ENCODE measurements at places on chromosomes 12 and 14. TPM values are rescaled to one million over a fixed set of nuclear protein-coding genes. Genes with fewer than 3 reads are reported as not detected.

DNA sequence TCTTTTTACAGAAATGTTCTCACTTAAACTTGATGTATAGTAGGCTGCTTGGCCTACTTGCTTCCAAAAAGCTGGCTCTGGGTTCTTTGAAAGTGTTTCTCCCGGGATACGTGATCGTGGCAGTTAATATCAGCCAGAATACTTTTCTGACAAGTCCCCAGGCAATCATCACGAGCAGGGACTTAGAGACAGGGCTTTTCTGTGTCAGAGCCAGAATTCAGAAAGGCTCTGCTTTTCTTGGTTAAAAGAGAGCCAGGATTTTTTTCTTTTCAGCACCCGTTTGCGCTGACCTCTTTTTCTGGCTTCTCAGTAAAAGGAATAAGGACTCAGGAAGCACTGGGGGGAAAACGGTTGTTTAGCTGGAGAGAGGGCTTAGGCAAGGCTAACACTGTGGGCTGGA lies 57.8 kb upstream of the ARHGAP5 start:
- H3K4me1 ChIP-seq, result no peaks in the 10 kb centered on the region
- no peak overlapping the region for H3K4me3 ChIP-seq
- DNase-seq, result no peak
- peaks cover 10% of the 10 kb centered on the region for H3K27me3 ChIP-seq

DNA sequence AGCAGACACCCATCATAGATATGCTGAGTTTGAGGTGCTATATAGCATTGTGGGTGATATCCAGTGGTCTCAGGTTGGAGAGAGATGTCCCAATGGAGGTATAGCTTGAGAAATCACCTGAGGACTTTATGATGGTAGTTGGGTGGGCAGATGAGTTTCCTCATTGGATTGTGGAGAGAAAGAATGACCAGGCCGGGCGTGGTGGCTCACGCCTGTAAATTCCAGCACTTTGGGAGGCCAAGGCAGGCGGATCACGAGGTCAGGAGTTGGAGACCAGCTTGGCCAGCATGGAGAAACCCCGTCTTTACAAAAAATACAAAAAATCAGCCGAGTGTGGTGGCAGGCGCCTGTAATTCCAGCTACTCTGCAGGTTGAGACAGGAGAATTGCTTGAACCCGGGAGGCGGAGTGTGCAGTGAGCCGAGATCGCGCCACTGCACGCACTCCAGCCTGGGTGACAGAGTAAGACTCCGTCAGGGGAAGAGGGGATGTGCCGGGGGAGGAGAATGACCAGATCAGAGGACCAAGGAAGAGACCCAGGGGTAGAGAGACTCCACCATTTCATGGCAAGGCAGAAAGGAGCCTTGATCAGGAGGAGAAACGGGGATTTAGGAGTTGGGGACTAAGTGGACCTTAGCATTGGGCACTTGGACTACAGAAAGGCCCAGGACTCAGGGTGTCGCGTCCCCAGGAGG lies 757 bp upstream of the PCK2 start:
- peak overlapping the region; percentile 97 for H3K27ac ChIP-seq
- H3K4me3 ChIP-seq, result peak overlapping the region; percentile 95
- DNase-seq, result no peak
- no peaks in the 10 kb centered on the region for H3K27me3 ChIP-seq

DNA sequence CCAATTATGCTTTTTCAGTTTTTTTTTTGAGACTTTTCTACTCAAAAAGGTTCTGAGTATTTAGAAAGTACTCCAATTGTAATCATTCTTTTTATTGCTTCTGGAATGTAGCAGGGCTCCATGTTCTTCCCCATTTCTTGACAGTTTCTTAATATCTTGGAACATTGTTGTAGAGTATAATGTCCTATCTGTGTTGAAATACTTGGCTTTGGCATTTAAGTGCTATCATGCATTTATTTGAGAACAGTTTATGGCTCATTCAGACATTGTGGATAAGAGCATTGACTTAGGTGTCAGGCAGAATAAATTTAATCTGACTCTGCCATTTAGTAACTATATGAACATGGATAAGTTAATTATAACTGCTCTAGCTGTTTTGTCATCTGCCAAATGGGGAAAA lies 28.3 kb downstream of the ADIPOR2 start:
- H3K27me3 ChIP-seq, result no peaks in the 10 kb centered on the region
- H3K36me3 ChIP-seq, result peaks cover 34% of the 10 kb centered on the region
- peaks cover 15% of the 10 kb centered on the region for H3K4me1 ChIP-seq
- H3K4me3 ChIP-seq, result no peak overlapping the region
- no peak for DNase-seq

Gene RBM23
- 98.0 TPM for total RNA-seq

DNA sequence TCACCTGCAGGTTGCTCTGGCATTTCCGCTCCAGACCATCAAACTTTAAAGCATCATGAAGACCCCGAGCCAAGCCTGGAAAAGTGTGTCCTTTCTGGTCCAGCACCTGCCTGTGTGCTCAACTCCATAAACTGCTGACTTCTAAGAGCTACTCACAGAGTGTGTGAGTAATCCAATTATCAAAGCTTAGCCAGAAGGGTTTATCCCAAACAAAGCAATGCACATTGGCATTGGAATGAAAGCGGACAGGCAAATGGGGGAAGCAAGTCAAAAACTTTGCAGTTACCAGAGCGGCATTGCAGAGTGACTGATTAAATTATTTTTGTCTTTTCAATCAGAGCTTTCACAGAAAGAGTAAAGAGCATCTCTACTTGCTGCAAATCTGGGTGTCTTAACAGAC lies 1262.4 kb upstream of the SEL1L start:
- H3K36me3 ChIP-seq, result no peaks in the 10 kb centered on the region
- H3K27ac ChIP-seq, result no peak overlapping the region
- no peak overlapping the region for H3K4me3 ChIP-seq
- H3K27me3 ChIP-seq, result no peaks in the 10 kb centered on the region
- no peaks in the 10 kb centered on the region for H3K4me1 ChIP-seq
- no peak for DNase-seq

DNA sequence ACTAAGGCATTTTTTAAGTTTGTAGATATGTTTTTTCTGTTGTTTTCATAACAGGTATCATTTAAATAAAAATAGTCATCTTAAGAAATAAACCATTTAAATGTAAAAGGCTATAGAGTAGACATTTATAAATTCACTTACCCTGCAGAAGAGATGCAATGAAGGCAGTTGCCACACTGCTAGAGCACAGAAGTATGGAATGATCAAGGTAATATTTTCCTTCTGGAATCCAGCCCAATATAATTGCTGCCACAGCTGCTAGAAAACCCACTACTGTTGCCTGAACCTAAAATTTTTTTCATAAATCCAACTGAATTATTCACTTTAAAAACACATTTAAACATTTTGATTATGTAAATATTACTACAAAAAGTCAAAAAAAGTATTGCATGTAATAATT lies 69.2 kb downstream of the SLC41A2 start:
- DNase-seq, result no peak
- H3K4me3 ChIP-seq, result no peak overlapping the region
- H3K27ac ChIP-seq, result no peak overlapping the region
- no peaks in the 10 kb centered on the region for H3K36me3 ChIP-seq

Gene COL2A1
- not detected for total RNA-seq

DNA sequence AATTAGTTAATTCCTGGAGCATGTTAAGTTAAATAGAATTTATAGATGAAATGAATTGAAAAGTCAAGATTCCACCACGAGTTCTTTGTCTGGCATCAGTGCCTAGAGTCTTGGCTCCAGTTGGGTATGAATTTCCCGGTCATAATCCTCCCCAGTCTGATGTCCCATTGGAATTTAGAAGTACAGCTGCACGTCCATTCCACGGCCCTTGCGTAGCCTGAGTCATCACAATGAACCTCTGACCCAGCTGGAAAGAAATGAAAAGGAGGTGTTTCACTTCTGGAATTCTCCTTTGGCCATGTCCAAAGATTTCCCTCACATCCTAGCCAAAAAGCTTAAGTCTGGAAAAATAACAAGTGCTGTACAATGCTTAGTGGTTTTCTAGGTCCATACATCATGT lies 122.7 kb downstream of the KICS2 start:
- no peak overlapping the region for H3K27ac ChIP-seq
- no peak overlapping the region for H3K4me3 ChIP-seq
- no peaks in the 10 kb centered on the region for H3K36me3 ChIP-seq
- no peak for DNase-seq

Gene CLEC4A
- total RNA-seq, result 0.74 TPM

DNA sequence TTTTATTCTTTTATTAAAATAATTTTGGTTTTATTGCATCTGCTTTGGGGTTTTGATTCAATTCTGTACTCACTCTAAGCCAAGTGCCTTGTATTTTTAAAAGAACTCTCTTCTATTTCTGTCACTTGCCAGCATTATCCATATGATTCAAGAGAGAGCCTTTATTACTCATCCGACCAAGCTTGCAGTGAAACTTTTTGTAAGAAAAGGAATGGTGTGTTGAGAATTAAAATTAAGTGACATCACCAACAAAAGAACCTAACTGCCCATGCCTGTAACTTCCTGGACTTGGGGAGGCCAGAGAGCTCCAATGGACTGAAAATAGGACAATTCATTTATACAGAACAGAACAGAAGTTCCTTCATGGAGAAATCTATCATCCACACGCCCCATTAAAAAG lies 52.1 kb downstream of the GALNT4 start:
- peaks cover 53% of the 10 kb centered on the region for H3K4me1 ChIP-seq
- no peaks in the 10 kb centered on the region for H3K27me3 ChIP-seq
- peaks cover 5% of the 10 kb centered on the region for H3K36me3 ChIP-seq
- H3K27ac ChIP-seq, result peak overlapping the region; percentile 43
- DNase-seq, result no peak

Gene NRIP2
- total RNA-seq, result not detected

DNA sequence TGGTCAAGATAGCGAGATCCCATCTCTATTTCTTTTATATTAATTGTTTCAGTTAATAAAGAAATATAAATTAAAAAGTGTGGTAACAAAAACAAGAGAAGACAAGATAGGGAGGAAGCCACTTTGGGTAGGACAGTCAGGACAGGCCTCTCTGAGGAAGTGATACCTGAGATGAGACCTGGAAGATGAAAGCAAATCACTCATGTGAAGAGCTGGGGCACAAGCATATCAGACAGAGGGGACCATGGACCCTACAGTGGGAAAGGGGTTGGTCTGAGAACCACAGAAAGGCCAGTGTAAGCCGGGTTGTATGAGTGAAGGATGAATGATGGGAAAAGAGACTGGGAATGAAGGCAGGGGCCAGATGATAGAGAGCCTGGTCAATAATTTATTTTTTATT lies 1.8 kb upstream of the MED6 start:
- no peak overlapping the region for H3K4me3 ChIP-seq
- no peaks in the 10 kb centered on the region for H3K36me3 ChIP-seq
- no peak for DNase-seq
- H3K27ac ChIP-seq, result no peak overlapping the region
- peaks cover 27% of the 10 kb centered on the region for H3K27me3 ChIP-seq

Gene CLEC2B
- total RNA-seq, result 83.9 TPM

- no peaks in the 10 kb centered on the region for H3K36me3 ChIP-seq
- no peaks in the 10 kb centered on the region for H3K27me3 ChIP-seq
- no peak overlapping the region for H3K27ac ChIP-seq
- no peak overlapping the region for H3K4me3 ChIP-seq
- no peaks in the 10 kb centered on the region for H3K4me1 ChIP-seq
Observed at GRCh38 chr14:49249022-49249421, 337.2 kb downstream of the RPS29 start.

DNA sequence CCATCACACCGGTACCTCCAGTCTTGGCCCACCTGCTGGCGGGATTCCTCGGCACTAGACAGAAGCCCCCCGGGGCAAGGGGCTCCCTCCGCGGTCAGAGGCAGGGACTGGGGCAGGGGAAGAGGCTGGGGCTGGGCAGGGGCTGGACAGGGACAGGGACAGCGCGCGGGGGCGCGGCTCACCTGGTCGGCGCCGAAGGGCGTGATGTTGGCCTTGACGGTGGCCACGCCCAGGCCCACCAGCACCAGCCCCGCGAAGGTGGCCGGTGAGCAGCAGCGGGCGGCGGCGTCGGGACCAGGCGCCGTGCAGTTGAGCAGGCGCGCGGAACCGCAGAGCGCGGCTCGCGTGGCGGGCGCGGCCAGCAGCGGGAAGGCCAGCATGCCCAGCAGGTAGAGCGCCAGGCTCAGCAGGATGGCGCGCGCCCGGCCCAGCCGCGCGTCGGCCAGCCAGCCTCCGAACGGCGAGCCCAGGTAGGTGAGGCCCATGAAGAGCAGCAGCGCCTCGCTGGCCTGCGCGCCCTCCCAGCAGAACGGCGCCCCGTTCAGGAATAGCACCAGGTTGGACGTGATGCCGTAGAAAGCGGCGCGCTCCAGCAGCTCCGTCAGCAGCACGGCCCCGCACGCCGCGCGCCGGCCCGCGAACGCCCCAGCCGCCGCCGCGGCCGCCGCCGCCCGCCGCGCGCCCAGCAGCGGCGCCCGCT lies 392 bp downstream of the SLC15A4 start:
- H3K36me3 ChIP-seq, result peaks cover 8% of the 10 kb centered on the region
- no peak for DNase-seq
- H3K4me1 ChIP-seq, result peaks cover 21% of the 10 kb centered on the region
- H3K27me3 ChIP-seq, result peaks cover 2% of the 10 kb centered on the region
- H3K4me3 ChIP-seq, result peak overlapping the region; percentile 89
- H3K27ac ChIP-seq, result peak overlapping the region; percentile 78

Gene SLC4A8
- total RNA-seq, result 6.1 TPM

Gene HOXC12
- not detected for total RNA-seq

- peaks cover 13% of the 10 kb centered on the region for H3K27me3 ChIP-seq
- peaks cover 2% of the 10 kb centered on the region for H3K36me3 ChIP-seq
- DNase-seq, result peak; percentile 68
- peak overlapping the region; percentile 91 for H3K27ac ChIP-seq
- H3K4me1 ChIP-seq, result peaks cover 25% of the 10 kb centered on the region
Observed at GRCh38 chr14:60327447-60328331, 78.7 kb downstream of the PPM1A start.

DNA sequence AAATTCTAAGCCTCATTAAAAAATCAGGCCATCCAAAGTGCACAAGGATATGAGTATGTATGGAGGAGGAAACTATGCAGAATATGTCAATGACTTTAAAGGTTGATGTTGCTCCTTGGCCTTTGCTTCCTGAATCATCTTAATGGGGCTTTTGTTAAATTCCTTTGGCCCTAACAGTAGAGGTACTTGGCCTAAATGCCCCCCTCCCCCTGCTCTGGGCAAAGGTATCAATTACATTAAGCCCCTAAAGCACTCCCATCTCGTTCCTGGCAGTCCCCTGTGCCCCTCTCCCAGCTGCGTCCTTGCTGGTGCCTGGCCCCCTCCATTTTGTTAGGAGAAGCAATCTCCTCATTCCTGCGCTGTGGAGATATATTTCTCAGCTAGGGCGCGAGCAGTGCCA lies 4.8 kb downstream of the COPZ1 start:
- no peaks in the 10 kb centered on the region for H3K36me3 ChIP-seq
- H3K27ac ChIP-seq, result no peak overlapping the region
- no peak overlapping the region for H3K4me3 ChIP-seq
- DNase-seq, result no peak
- H3K4me1 ChIP-seq, result peaks cover 39% of the 10 kb centered on the region
- no peaks in the 10 kb centered on the region for H3K27me3 ChIP-seq

Gene MYRFL
- not detected for total RNA-seq

Gene IRAK3
- 0.53 TPM for total RNA-seq

DNA sequence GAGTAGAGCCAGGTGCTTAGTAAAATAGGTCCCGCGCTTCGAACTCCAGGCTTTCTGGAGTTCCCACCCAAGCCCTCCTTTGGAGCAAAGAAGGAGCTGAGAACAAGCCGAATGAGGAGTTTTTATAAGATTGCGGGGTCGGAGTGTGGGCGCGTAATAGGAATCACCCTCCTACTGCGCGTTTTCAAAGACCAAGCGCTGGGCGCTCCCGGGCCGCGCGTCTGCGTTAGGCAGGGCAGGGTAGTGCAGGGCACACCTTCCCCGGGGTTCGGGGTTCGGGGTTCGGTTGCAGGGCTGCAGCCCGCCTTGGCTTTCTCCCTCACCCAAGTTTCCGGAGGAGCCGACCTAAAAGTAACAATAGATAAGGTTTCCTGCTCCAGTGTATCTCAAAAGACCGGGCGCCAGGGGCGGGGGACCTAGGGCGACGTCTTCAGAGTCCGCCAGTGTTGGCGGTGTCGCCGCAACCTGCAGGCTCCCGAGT lies 3.6 kb downstream of the SSTR1 start:
- no peak overlapping the region for H3K27ac ChIP-seq
- DNase-seq, result no peak
- H3K27me3 ChIP-seq, result peaks cover 81% of the 10 kb centered on the region
- H3K36me3 ChIP-seq, result no peaks in the 10 kb centered on the region
- no peak overlapping the region for H3K4me3 ChIP-seq
